ENCODE measurements at places on chromosomes 6 and 20.

DNA sequence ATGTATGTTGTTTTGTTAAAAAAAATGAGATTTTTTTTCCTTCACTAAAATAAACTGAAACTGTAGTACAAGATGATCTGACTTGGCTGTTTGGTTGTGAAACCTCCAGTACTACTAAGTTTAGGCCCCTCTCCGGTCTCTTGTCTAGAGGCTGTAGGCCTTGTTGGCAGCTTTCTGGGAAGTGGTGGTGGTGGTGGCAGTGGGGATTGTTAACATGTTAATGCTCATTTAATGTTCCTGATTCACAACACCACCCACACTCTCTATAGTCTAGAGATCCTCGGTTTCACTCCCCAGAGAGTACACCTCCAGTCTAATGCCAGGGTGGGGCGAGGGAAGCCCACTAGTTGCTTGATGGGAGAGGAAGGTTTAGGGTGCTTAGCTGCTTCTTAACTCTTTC is 24.1 kb downstream of the STK4 start:
- DNase-seq: peak; percentile 48

GRCh38 chr20:21503345-21503744 is 10.5 kb downstream of the NKX2-2 start:
- DNase-seq: no peak

DNA sequence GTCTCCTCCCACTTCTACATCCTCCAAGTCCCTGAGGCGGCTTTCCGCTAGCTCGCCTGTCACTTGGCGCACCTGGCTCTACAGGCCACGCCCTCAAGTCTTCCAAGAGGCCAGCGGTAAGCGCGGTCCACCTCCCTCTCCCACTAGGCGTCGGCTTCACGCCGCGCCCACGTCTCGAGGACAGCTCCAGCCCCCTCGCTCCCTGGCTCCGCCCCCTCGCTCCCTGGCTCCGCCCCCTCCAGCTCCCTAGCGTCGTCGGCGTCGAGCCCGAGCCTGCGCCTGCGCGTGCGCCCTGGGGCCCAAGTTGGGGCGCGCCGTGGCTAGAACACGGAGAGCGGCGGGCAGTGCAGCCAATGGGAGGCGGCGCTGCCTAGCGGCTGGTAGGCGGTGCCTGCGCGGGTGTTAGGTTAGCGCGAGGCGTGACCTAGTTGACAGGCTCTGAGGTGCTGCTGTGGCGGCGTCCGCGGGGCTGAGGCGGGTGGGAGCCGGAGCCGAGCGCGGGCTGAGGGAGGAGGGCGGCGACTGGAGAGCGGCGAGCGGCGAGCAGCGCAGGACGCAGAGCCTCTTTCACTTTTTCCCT is at the start of gene MACROD2:
MACROD2 (plus strand) TSS at position 431 of the 580 bp plus-strand sequence.
- DNase-seq: peak; percentile 22

- DNase-seq: no peak
Measured at GRCh38 chr6:42375007-42375635, 76.6 kb downstream of the TRERF1 start.

DNA sequence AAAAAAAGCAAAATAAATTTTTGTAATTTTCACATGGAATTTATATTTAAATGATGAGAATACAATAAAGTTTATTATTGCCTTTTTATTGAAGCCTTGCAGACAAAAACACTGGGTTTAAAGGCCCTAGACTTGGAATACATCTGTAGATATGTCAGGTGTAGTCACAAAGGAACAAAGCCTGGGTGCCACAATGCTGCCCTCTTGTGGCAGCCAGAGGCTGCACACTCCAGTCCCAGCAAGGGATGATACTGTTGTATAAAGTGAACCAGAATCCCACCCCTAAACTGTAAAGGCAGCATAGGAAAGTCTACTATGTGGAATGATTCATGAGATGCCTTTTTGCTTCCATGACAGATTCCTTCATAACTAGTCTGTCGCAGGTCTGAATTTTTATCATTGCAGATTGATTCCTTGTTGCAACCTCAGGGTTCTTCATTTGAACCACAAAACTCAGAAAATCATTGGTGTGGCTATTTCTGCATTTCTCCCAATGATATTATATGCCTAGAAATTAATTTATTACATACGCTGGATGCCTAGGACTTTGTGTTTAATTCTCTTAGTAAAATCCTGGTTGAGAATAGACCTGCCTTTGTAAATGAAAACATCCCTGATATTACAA is 37.0 kb downstream of the MAK start:
- peak; percentile 10 for DNase-seq

DNA sequence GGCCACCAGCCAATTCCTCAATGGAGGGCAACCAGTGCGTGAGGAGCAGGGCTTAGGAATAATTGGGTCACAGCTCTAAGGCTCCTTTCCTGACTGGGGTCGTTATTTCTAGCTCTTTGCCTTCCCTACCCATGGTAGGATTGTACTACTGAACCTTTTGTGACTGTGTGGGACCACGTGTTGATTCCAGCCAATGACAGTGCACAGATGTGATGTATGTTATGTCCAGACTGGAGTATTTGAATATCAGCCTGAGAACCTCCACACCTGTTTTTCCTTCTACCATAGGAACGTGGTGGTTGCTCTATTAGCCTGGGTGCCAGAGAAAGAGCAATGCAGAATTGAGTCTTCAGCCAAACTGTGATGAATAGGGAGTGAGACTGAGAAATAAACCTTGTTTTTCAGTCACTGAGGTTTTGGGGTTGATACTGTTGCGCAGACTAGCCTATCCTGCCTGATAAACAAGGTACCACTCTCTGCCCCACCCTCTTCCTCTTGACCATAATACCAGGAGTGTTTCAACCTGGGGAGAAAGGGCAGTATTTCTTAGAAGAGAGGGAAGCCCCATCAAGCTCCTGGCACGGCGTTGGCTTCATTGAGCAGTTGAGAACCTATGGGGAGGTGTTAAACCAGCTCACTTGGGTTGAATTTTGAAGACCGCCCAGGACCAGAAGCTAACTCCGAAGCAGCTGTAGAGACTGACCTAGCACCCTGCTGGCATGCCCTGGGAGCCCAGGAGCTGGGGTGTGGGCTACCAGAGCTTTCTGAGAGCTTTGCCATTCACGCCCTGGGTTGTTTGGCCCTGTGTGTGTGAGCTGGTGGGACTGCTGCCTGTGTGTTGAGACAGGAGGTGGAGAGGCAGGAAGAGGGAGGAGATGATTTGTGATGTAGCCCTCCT is 105.5 kb upstream of the BACH2 start:
- no peak for DNase-seq

DNA sequence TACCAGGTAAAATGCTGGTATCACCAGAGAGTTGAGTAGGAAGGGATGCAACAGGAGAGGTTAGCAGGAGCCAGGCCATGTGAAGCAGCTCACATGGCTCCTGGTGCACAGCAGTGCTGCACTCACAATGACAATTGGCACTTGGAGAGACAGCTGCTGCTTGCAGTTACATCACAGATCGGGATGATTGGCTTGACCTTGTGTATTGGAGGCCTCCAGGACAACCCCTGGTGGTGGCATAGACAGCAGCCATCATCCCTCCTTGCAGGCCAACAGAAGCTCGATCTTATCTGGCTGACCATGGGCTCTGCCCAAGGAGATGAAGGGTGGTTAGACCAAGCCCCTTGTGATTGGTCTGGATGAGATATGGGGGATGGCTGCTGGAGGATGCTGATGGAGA is 73.0 kb downstream of the EYA2 start:
- no peak for DNase-seq

DNA sequence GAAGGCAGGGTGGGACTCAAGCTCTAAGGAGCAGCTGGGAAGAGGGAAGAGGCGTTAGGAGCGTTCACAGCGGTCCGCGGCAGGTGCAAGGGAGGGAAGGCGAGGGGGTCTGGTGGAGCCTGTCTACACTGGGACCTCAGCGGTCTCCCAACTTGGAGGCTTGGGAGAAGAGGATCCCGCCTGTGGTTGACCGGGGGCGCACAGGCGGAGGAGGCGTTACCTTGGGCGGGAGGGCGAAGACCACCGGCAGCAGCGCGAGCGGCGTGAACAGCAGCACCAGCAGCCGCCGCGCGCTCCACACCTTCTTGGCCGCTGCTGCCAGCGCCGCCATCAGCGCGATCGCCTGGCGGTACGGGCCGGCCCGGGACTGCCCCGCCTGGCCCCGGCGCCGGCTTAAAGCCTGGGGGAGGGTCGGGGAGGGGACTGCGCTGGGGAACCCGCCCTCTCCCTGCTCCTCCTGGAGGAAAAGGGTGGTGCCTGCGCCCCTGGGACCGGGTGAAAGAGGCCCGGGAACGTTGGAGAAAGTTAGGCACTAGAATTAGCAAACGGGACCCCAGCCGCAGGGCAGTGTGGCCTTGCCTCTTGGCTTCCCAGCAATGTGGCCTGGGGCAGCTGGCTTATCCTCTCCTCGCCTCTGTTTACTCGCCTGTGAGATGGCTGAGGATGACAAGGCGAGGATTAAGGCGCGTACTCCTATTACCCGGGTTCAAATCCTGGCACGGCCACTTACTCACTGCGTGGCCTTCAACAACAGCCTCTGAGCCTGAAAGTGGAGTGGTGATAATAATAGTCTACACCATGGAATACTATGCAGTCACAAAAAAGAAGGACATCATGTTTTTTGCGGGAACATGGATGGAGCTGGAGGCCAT is at the start of gene SLC13A3:
SLC13A3 (minus strand) TSS at position 369 of the 872 bp plus-strand sequence; CDS start at position 331, 38 bp downstream.
- no peak for DNase-seq

- DNase-seq: no peak
Measured at GRCh38 chr6:43767553-43768505, 2.2 kb upstream of the VEGFA start.

DNA sequence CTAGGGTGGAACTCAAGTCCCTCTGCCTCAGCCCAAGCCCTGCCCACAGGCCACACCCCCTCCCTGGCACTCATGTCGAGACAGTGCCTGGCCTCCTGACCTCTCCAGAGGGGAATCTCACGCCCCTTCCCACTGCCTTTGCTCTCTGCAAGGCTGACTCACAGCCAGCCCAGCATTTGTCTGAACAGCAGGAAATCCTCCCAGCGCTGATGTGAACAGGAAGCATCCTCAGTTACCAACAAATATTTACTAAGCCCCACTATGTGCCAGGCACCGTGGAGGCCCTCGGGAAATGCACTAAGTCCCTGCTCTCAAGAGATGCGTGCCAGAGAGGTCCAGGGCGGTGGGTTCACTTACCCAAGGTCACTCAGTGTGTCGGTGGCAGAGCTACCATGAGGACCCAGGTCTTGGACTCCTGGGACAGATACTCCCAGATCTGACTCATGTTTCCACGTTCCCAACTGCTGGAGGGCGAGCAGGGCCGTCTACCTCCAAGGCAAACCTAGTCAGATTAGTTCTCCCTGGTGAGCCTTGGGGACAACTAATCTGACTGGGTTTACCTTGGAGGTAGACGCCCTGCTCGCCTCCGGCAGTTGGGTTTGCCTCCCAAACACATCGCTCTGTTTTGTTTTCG is 7.8 kb downstream of the ADA start:
- DNase-seq: no peak

- no peak for DNase-seq
Measured at GRCh38 chr20:6764619-6765018, 2.9 kb upstream of the BMP2 start.

DNA sequence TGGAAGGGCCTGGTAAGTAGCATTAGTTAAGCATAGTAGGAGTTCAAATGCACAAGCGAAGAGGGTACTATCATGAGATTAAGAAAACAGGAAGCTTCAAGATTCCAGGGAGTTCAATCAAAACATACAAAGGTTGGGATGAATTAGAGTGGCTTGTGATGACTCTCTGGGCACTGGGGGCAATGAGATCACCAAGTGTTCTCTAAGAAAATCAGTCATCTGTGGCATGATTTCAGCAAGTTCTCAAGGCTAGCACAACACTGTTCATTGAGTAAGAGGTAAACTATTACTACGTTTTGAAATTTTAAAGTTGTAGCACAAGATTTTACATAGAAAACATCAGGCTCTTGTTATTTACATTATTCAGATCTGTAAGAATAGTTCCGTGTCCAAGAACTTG is 139.7 kb upstream of the FLRT3 start:
- DNase-seq: no peak

- DNase-seq: no peak
Measured at GRCh38 chr6:157029980-157030690, 253.0 kb downstream of the ARID1B start.

DNA sequence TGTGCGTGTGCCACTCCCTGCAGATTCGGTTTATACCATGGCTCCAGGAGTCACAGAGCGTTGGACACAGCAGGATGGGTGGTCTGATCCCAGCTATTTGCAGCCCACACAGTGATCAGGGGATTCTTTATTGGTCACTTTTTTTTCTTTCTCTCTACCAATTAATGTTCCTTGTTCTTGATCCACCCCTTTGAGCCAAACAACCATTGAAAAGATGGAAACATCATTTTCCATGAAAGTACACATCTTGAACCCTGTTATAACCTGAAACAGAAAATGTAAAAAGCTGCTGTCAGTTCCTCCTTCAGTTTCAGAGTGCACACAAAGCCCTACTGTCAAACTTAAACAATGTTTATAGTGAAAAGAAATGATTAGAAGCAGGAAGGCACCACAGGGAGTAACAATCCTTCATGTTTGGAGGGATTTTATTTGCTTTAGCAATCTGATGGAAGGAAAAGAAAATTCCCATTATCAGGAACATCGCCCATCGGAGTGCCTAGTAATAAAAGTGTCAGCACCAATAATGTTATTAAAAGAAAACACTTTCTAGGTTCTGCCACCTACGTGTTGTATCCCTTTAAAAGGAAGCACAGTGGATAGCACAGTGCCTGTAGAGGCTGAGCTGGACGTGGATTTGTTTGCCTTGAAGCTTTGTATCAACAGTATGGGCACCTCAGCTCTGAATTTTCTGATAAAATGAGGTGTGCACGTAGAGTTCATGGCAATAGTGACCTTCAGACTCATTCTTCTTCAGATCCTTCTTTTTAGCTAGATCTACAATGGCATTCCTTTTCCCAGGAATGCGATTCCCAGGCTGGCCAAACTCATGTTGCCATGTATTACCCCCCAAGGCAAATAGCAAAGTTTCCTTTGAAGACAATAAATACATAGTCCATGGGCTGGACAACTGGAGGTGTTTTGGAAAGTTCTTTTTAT is 16.1 kb upstream of the THBD start:
- no peak for DNase-seq

DNA sequence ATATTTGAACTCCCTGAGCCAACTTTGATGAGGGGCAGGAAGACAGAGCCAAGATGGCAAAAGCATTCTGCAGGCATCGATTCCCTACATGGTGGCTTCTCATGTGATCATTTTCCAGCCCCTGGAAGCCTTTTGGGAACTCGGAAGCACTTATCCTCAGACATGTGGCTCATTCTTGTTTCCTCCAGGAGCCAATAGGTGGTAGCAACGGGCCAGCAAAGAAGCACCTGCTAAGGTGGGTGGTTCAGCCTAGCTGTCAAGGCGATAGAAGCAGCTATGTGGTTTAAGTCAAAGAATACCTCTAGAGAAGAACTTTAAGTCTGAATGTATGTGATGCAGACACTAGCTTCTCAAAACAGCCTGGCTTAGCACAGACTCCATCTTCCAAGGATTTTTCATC is 64.9 kb upstream of the PAX1 start:
- no peak for DNase-seq
